ENCODE measurements at places on chromosomes 7 and 10.

DNA sequence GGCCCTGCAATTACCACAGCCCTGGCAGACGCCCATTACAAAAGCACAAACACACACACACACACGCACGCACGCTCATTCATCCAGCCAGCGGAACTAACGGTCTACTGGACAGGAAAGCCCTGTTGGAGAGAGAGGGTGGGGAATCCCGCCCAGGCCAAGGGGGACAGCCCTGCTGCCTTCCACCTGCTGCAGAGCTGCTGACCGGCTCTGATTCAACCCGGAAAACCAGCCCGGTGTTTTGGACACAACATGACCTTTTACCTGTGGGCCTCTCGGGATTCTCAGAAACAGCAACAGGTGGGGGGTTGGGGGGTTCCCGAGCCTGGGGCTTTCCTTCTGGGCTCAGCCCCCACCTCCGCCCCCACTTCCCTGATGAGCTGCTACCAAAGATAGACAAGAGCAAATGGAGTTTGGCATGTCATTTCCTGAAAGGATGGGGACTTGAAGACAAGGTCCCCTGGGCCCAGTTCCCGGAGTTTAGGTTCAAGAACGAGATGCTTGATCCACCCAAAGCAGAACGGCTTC, 18.5 kb upstream of the SERPINE1 start:
- no peak for DNase-seq

- no peak for DNase-seq
Observed at GRCh38 chr7:43873300-43873699, 4.0 kb upstream of the MRPS24 start.

DNA sequence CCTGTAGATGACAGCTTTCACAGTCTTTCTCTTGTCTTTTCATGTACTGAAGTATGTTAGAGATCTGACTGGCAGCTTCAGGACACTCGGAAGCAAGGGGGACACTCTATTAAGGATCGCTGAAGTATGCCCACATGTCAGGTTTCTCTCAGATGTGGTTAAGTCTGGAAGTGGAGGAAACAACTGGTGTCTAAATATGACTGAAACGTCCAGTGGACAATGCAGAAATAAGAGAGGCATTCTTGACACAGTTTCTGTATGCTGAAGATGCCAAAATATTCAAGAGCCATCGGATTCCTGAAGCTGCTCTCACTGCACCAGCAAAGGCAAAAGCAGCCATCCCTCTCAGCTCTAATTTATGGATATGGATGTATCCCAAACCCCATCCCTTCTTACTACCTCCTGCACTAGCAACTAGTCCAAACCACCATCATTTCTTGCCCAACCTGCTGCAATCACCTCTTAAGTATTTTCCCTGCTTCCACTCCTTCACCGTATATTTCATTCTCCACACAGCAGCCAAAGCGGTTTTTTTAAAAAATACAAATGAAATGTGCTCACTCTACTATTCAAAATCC, 113.4 kb downstream of the REEP3 start:
- no peak for DNase-seq

GRCh38 chr7:121591926-121592325, 195.8 kb upstream of the FAM3C start:
- DNase-seq = no peak

DNA sequence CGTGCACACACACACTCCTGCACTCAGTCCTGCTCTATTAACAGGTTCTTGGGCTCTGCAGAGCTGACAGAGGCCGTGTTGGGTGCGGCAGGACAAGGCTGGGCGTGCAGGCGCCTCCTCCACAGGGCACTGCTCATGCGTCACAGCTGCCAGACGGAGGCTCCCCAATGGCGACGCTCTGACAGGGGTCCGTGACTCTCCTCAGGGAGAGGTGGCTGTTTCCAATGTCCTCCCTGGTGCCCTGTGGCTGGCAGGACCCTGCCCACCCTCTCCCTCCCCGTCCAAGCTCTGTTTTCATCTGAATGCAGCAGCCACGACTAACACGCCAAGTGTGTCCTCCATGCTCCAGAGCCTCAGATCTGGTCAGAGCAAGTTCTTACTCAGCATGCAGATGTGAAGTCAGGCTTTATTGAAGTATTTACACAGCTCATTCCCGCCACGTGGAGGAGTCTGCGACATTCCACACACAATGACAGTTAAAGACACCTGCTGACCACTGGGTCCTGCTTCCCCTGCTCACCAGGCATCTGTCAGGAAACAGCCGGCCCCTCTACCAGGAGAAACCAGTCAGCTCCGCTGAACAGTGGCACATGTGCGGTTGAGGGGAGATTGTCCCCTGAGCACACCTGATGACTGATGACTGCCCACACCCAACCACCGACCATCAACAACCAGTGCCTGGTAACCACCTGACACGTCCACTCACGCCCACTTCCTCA, 116.7 kb downstream of the VIPR2 start:
- no peak for DNase-seq

DNA sequence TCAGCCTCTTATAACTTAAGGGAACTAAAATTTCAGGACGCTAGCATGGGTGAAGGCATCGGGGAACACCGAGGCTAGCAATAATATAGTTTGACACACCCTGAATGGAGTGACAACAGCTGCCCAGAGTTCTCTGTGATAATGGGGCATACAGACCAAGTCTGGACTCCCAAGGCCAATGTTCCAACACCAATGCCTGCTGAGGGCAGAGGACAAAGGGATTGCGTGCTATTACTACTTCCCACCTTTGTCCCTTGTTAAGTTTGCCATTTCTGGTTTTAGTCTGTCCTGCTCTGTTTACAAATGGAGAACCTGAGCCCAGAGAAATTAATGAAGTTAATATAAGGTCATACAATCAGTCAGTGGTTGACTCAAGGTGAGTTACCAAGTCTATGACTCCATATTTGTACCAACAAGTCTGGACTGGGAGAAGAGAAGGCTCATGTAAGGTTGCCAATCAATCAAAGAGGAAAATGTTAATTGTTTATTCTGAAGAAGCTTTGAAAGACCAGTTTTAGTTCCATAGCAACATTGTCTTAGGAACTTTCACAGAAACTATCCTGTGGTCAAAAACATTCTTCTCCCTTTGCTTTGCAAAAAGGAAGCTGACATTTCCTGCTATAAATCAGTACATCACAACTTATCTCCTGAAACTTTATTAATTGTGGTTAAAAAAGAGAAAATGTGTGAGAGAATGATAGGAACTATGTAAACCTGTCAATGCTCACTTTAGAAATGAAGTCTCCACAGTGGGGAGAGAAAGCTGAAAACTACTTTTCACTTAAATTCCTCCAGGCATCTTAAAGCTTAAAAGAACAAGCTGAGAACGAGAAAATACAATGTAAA, 74.5 kb downstream of the CCDC6 start:
- no peak for DNase-seq

DNA sequence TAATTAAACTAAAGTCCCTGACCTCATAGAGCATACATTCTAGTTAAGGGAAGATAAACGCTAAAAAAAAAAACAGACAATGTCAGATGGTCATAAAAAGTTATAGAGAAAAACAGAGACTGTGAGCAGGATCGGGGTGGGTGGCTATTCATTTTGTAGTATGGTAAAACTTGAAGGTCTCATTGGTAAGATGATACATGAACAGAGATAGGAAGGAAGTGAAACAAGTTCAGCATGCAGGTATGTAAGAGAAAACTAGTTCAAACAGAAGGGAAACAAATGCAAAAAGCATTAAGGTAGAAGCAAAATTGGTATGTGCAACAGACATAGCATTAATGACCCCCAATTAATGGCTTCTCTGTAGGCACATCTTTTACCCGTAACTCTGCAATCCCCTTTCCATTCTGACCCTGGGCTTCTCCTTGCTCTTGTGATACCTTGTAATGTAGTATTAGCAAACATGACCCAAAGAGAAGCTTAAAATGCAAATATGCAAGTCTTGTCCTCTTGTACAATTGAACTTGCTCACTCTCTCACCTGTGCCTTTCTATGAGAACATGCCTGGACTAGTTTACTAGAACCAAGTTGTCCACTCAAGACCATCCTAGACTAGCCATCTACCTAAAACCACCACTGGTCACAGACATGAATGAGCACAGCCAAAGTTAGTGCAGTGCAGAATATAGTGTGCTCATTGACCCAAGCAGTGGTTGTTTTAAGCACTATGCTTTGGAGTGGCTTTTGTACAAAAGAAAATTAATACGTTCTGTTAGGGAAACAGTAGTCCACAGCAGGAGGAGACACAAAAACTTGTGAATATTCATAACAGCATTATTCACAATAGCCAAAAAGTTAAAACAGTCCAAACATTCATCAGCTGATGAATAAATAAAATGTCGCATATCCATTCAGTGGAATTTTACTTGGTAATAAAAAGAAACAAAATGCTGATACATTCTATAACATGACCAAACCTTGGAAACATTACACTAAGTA, 57.0 kb downstream of the BRAF start:
- no peak for DNase-seq

DNA sequence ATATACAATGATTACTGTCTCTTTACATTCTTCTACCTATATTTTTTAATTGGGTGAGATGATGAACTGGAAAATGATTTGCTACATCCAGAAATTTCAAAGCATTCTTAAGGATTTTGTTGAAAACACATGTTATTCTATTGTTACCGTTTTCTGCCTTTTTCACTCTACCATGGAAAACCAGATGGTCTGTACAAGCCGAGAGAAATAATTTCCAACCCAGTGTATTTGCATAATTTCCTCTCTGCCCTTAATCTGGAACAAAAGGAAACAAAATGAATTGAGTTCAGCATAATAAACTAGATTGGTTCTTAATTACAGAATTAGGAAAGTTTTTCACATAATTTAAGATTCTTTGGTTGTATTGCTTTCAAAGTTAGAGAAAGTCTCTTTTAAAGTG, 211.2 kb downstream of the CACNB2 start:
- no peak for DNase-seq

DNA sequence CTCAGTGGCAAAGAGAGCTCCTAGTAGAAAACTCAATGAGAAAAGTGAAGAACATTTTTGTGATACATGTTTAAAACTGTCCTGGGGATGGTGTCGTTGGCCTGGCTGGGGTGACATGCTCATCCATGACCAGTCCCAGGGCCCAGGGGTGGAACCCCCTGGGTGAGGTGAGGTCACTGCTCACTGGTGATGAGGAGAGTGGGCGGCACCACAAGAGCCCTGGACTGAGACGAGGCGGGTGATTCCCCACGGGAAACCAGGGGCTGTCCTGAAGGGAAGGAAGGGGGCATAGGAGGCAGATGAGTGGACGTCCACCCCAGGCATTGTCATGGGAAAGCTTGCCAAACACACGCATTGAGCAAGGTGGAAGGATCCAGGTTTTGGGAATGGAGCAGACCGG, 54.6 kb downstream of the HTR5A start:
- no peak for DNase-seq

DNA sequence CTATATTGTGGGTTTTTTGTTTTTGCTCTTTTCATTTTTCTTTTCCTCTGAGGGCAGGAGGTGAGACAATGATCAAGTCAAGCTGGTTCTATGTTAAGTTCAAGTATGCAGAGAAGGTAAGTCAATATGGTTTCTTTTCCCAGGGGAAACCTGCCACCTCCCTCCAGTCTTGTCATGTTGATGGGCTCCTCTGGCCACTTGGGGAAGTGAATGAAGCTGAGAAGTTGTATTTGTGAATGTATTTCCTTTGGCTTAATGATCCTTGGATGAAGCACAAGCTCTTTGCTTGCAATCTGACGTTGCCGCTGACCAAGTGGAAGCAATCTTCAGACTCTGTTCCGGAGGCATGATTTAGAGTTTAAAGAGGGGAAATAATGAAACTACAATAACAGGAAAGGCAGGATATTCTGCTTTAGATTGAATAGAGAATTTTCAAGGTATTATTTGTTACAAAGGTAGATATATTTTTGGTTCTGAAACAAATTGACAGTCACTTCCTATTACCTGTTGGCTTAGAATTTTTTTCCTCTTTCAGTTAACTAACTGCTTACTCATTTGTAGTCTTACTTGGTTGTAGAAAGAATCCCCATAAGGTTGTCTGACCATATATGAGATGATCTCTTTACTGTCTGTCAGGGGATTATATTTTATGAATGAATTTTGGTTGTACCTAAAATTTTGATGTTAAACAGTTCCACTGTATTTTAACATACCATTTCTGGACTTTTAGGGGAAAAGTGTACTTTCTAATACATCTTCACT, 369.6 kb downstream of the AUTS2 start:
- no peak for DNase-seq

- no peak for DNase-seq
Observed at GRCh38 chr7:50302486-50303334, 1.8 kb upstream of the IKZF1 start.

GRCh38 chr7:103093429-103093828, 18.5 kb downstream of the ARMC10 start:
- no peak for DNase-seq

DNA sequence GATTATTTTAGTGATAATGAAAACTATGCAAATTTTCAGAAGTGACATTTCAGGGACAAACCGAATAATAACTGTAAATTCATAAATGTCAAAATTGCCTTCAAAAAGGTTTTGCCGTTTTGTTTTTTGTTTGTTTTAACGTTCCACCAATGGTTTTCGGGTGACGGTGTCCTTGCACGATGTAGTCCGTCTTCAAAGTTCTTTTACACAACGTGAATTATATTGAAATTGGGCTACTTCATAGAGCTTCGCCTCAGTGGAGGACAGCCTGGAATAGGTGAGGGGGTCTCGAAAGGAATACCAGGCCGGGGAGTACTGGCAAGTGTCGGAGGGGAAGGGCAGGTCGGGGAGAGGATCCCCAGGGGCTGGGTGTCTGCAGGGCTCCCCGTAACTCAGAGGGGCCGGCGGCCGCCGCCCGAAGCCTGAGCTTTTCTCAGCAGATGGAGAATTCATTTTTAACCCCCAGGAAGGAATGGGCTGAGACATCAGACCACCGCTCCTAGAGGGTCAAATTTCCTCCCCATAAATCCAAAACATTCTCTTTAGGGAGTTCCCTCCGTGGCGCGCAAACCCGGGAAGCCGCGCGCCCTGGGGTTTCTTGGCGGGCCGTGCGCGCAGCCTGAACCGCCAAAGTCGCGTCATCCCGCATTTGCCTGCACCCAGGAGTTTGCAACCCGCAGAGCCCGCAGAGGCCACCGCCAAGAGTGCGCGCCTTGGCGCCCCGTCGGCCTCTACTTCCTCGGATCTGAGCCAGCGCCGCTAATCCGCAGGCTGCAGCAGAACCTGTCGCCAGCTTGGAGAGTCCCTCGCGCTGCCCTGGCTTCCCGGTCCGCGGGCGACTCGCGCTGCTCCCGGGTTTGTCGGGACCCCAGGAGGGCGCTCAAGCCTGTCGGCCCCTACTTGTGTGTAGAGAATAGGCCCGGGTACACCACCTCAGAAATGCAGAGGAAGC, 17.3 kb upstream of the EVX1 start:
- no peak for DNase-seq

Data from stimulated activated CD8-positive, alpha-beta memory T cell treated with anti-CD3 and anti-CD28 coated beads, Interleukin-2, amount 100 ng/mL, for 48 hours (primary cell).